ENCODE measurements at places on chromosomes 3 and 15. TPM values are rescaled to one million over a fixed set of nuclear protein-coding genes. Genes with fewer than 3 reads are reported as not detected.

The P4HTM gene
- total RNA-seq, result 26.8 TPM

The PLCH1 gene
- total RNA-seq, result 14.2 TPM

The PDCD10 gene
- 84.1 TPM for total RNA-seq

The GCHFR gene
- total RNA-seq, result 2.6 TPM

GRCh38 chr3:67228136-67228535 is 230.0 kb downstream of the KBTBD8 start:
- no peak for DNase-seq

DNA sequence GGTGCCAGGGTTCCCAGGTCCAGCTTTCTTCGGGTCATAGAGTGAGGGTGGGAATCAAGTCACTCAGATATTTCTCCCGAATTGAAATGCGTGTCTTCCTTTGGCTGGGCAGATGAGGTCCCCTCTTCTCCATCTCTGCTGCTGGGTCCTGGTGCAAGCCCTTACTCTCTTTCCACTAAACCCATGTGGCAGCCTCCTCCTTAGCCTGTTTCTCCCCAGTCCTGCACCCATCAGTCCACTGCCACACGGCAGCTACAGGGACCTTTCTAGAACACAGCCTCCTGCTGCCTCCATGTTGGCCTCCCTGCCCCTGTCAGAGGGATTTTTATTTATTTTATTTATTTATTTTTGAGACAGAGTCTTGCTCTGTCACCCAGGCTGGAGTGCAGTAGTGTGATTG is 237.4 kb upstream of the CTDSPL start:
- DNase-seq, result no peak

- DNase-seq, result peak; percentile 64
These were observed 11.5 kb downstream of the SLC51A start for GRCh38 chr3:196227629-196228493.

- no peak for DNase-seq
These were observed 18.1 kb upstream of the PTPN23 start for GRCh38 chr3:47362701-47363100.

- DNase-seq, result no peak
These were observed 885.1 kb downstream of the ZPLD1 start for GRCh38 chr3:103319912-103320311.

DNA sequence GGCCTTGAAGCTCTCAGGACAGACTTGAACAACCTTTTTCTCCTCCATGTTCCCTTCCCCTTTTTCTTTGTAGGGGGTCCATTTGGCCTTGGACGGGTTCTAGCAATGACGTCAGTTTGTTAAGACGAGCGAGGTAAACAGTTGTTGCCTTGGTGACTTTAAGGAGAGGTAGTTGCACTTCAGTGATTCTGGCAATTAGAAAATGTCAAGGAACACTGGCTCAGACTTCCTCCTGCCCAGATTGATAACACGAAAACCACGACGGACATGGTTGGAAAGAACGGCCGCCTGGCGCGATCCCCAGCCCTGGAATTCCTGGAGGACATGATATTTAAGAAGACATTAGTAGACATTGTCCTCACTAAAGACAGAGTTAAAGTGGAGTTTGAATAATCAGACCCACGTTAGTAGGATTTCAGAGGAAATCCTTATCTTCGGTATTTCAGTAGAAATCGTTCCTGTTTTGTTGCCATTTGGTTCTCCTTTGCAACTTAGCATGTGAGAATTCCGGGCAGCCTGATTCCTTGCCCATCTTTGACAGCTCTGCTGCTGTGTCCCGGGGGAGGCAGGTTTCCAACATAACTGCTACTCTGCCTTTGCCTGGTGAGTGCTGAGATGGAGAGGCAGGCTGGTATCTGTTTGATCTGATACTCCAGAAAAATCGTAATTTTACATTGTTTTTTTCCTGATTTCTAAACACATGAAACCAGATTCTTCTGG is 87.3 kb downstream of the ST6GAL1 start:
- no peak for DNase-seq

DNA sequence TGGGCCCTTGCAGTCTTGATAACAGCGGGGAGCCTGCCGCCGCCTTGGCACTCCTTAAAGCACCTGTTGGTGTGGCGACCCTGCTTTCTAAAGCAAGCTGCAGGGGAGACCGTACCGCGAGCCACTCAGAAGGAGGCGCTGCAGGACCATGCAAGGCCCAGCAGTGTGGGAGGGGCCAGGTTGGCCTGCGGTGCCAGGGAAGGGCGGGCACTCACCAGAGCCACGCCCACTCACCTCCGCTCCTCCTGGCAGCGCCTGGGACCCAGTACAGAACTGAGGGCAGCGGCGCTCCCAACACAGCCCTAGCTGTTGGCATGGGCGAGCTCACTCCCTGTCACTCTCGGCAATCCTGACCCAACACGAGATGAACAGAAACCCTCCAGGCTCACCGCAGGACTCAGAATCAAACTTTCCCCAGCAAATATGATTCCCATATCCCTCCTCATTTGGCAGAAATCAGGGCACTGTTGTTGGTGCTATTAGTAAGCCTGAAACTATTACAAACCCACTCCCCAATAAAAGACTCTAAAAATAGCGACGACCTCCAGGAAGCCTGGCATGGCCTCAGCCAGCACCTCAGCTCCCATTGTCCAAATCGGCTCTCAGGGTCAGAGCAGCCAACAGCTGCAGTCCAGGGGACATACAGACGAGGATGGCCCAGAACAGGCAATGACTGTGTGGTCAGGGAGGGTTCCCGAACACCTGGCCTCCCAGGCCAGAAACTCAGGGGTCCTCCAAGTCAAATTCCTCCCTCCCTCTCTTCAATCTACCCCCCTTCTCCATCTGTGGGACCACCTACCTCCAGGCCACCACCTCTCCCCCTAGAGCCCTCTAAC is 77.2 kb downstream of the TBC1D2B start:
- DNase-seq, result peak; percentile 50

DNA sequence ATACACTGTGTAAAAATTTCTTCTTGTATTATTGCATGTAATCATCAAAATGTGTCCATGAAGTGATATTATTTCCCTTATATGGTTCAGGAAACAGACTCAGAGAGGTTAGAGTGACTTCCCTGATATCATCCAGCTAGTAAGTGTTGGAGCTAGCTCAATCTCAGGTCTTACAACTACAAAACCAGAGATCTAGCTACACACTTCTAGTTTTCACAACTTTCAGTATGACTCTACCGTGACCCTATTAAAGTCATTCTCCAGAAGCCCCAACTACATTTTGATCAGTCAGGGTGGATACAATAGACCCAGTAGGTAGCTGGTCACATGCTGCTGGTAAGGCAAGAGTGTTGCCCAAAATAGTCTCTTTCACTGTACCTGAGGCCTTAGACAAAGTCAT is 165.3 kb downstream of the GOLIM4 start:
- no peak for DNase-seq

GRCh38 chr3:30123755-30124154 is 482.6 kb upstream of the TGFBR2 start:
- no peak for DNase-seq

DNA sequence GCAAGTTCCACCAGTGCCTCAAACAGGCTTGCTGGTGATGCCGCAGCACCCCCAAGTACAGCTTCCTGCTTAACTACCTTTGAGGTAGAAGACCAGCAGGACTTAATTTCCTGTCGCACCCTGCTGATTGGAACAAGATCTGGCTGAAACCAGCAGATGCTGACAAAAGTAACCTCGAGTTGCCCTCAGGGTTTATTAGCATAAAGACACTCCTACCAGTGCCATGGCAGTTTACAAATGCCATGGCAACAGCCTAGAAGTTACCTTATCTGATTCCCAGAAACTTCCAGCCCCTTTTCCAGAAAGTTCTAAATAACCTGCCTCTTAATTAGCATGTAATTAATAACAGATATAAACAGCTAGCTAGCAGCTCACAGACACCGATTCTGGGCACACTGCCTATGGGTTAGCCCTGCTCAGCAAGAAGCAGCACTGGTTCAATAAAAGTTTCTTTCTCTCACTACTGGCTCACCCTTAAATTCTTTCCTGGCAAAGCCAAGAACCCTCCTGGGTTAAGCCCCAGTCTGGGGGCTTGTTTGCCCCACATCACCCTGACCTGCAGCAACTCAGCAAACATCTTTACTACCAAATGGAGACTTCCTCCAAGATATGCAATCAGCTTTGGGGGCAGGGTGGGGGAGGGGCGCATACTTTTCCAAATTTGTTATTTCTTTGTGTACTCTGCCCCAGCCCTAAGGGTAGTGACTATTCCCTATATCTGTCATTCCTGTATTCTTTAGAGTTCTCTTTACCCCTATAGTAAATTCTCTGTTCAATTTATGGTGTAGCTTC is 54.2 kb downstream of the MAP4 start:
- DNase-seq, result peak; percentile 51

DNA sequence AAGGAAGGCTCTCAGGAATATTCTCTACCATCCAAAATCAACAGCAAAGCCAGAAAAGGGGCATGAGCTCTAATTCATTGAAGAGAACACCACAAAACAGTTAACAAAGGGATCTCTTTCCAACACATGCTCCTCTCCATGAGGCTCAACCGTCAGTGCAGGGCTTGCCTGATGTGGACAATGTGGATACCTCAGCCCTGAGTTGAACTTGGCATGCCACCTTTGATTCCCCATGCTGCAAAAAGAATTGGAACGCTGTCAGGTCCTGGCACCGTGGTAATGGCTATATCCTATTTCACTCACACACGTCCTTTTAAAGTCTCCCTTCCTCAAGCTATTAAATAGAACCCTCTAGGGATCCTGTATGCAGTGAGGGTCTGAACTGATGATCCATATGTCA is 30.7 kb upstream of the IP6K2 start:
- no peak for DNase-seq

DNA sequence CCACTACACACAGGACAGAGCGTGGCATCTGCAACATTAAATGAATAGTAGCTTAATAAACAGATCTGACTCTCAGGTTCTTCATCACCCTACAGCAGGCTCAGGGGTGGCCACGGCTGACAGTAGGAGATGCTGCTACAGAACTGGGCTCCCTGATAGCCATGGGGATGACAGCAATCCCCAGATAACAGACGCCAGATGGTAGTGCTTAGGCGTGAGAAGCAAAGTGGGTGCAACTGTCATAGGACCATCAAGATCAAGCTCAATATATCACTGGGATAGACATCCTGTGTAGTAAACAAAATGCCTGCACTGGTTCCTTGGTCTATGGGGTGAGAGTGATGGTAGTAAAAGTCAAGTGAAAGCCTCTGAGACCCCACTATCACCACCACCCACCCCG is 2.6 kb upstream of the TPRA1 start:
- no peak for DNase-seq

DNA sequence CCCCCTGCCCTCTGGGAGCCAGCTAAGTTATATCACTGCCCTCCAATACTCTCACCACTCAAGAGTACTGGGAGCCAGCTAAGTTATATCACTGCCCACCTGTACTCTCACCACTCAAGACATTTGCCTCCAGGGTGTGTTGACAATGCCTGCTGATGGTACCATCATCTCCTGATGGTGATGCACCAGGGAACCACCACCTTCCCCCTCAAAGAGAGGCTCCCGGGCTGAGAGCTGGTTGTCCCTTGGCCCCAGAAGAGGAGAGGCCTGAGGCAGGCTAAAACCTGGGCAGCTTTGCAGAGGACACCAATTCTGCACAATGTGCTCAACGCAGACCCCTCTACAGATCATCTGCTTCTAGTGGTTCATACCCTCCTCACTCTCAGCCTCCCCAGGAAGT is 7.5 kb upstream of the HAPLN3 start:
- no peak for DNase-seq

GRCh38 chr15:40471808-40472150 is 995 bp downstream of the CHST14 start:
- DNase-seq, result no peak

All from fibroblast of villous mesenchyme (primary cell).